Immature natural killer cell (primary cell): ENCODE measurements at places on chromosomes 5 and 9. TPM values are rescaled to one million over a fixed set of nuclear protein-coding genes. Genes with fewer than 3 reads are reported as not detected.
A peak's percentile ranks its signal among the peaks of the same experiment; 100 is the strongest.

GRCh38 chr9:14061936-14062585 is 251.9 kb downstream of the NFIB start:
- DNase-seq: no peak

DNA sequence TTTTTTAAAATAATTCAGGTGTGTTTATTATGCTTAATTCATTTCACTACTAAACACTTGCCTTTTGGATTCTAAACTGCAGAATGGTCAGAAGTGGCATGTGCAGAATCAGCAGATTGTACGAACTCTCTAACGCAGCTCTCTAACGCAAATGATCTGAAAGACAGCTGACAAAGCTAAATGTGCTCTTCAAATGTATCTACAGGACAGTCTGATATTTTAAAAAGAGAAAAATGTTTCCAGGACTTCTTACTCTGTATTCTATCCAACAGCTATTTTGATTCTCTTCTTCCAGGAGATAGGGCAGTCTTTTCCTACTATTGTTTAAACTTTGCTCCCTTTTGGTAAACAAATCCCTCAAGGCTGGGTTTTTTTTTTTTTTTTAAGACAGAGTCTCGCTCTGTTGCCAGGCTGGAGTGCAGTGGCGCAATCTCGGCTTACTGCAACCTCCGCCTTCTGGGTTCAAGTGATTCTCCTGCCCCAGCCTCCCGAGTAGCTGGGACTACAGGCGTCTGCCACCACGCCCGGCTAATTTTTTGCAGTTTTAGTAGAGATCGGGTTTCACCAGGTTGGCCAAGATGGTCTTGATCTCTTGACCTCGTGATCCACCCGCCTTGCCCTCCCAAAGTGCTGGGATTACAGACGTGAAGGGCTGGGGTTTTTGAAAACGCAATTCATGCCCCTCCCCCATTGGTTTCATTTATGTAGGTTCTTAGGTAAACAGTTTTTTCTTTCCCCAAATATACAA is 1.2 kb downstream of the NMRK1 start:
- DNase-seq: no peak

DNA sequence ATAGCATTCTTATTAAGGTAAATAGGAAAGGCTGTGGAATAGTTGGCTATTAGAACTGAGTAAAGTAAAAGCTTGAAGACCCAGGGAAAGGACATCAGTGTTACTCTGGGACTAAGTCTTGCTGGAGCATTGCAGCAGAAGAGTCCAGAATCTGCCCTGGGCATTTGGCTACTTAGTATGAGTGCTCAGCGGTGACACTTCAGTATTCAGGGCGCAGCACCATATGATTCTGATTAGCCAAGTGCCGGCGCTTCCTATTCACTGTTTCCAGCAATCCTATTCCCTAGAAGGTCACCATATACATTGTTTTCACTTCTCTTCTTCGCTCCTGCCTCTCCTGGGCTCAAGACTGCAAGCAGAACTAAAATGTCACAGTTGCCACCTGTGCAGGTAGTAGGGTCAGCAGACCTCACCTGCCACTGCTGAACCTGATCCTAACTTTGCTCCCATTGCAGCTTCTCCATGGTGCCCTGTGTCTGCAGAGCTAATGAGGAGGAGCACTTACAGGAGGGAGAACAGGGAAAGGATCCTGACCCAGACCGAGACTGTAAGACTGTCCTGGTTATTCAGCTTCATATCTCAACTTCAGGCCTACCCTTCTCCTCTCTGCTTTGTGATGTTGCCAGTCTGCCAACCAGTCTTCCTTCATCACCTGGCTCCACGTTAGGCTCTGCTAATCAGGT is 313.6 kb upstream of the PIK3R1 start:
- no peak for DNase-seq

DNA sequence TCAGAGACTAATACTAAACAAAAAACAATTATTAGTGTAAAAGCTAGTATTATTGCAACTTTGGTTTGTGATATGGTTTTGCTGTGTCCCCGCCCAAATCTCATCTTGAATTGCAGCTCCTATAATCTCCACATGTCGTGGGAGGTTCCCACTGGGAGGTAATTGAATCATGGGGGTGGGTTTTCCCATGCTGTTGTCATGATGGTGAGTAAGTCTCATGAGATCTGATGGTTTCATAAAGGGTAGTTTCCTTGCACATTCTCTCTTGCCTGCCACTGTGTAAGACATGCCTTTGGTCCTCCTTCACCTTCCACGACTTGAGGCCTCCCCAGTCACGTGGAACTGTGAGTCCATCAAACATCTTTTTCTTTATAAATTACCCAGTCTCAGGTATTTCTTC is 325.9 kb upstream of the DAB2 start:
- no peak for DNase-seq

GPR151 gene
- polyA plus RNA-seq: not detected

- no peak for DNase-seq
Measured at GRCh38 chr5:135119481-135119880, 85.5 kb upstream of the PITX1 start.

DNA sequence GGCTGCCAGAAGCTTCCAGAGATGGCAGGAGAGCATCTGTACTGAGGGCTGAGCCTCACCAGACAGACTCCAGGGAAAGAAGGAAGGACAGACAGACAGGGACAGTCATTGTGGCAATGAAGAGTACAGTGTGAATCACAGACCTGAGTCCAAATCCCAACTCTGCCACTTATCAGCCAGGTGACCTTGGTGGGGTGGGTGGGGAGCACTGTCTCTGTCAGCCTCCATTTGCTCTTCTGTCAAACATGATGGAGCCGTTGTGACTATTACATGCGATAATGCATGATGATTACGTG is 85.9 kb upstream of the FSTL4 start:
- no peak for DNase-seq

TAF11L10 gene
- not detected for polyA plus RNA-seq

DNA sequence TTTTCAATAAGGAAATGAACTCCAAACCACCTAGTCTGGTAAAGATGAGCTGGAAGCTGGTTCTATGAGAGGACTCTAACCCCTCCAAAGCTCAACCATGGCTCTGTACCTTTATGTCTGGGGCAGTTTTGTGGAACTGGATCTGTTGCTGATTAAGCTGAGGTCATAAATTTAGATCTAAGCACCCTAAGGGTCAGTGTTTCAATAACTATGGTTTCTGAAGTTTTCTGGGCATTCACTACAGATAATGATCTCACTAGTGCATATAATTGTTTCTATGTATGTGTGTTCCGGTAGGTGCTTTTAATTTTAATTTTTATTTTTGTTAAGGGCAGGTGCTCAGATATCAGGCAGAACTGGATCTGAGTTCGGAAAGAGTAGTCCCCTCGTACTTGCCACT is 258.7 kb upstream of the PANK3 start:
- no peak for DNase-seq

- DNase-seq: no peak
Measured at GRCh38 chr9:131874447-131874846, 134.6 kb upstream of the RAPGEF1 start.

- peak; percentile 17 for DNase-seq
Measured at GRCh38 chr9:650362-650761, 191.1 kb upstream of the DMRT1 start.

IGIP gene
- polyA plus RNA-seq: not detected

DNA sequence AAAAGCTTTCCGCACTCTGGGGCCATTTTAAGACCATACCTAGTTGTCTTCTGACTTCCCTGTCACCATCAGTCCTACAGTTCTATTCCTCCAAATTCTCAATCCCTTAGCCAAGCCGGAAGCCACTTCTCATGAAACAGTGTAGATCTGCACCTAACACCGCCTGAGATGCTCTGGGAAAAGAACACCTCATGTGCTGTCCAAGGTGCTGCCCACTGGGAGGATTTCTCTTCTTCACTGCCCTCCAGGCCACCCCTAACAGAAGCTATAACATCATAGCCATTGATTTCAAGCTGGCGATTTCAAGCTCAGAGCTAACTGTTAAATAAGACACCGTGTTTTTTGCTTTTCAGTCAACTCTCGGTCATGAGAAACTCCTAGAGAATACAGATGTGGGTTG is 559.3 kb downstream of the CCDC171 start:
- DNase-seq: no peak

- peak; percentile 33 for DNase-seq
Measured at GRCh38 chr5:157820593-157821252, 38.2 kb downstream of the CLINT1 start.

DNA sequence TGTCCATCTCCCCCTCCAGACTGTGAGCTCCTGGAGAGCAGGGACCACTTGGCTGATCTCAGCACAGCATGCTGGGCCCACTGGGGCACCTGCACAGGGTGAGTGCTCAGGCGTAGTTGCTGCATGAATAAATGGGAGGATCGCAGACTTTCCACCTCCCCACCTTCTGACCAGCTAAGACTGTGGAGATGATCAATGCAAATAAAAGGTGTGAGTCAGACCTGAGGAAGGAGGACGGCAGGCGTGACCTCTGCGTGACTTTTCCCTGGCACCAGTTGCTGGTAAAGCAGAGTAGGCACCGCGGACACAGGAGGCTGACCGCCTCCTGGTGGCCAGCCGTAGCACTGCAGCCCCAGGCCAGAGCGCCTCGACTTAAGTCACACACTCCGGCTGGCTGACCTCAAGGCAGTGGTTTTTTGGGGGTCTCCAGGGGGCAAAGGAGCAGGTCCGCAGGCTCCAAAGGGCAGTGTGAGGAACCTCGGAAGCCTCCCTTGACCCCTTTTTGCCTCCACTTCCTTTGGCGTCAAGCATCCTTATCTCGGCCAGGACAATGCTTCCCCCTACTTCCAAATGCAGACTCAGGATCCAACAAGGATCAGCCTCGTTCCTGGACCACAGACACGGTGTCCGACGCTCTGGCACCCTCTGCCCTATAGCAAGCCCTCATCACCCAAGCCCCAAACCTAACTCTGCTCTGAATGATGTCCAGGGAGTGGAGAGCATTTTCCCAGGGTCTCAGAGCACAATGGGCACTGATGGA is 12.7 kb upstream of the TDRD7 start:
- DNase-seq: peak; percentile 59

DNA sequence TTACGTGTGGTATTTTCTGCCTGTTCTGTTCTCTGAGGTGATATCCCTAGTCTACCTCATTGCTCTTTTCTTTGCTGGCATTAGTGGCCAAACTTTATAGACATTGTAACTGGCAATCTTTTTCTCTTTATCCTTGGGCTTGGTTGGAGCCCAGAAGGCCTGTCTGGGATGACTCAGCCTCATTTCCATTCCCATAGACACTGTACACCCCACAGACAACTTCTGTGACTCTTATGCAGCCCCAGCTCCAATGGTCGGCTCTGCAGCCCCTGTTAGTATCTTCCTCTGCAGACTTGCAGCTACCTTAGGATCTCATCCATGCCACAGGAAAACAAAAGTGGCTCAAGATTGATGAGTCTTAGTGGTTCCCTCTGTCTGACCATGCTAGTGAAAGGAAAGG is 79.8 kb downstream of the CFAP95 start:
- no peak for DNase-seq

- no peak for DNase-seq
Measured at GRCh38 chr5:61626639-61627282, 294.7 kb downstream of the ZSWIM6 start.
